Effector memory CD8-positive, alpha-beta T cell (primary cell): ENCODE measurements at places on chromosomes 2 and 18.

DNA sequence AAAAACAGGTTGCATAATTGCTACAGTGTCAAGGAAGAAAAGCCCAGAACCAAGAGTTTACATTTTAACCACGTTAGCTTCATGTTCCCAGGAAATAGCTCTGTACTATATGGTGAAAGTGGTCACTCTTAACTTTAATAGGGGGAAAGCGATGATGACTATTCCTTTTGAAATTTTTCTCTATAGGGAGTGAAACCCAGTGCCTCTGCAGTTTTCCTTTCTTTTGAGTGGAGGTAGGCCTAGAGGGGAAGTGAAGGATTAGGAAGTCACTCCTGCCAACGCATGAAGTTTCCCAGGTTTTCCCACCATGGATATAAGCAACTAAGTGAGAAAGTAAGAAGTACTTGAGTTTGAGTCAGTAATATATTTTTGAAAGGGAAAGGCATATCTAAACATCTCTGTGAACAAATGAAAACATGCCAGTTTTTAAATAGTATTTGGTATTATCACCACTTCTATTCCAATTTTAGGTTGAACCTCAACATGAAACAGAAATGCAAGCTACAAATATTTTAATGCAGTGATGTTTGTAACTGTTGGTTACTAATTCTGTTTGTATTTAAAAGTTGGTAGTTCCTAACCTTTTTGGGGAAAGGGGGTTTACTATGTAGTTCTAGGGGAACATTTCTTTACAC is 91.9 kb downstream of the VRK2 start:
- DNase-seq, result no peak

- no peak for DNase-seq
Measured at GRCh38 chr2:3241971-3242746, 135.5 kb downstream of the EIPR1 start.

DNA sequence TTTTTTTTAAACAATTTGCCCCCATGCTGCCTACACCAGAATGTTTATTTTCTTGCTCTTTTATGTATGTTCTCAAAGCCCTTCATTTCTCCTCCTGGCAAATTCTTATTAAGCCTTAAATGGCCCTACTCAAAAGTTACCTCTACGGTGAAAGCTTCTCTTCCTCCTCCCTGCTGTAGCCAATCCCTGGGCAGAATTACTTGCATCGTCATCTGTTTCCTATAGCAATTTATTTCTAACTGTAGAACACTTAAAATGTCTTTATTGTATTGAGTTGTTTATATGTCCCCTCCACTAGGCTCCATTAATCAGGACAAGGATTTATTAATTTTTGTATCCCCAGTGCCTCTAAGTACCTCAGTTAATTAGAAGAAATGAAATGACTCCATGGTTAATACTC is 2.5 kb upstream of the RAD51AP2 start:
- DNase-seq, result no peak

DNA sequence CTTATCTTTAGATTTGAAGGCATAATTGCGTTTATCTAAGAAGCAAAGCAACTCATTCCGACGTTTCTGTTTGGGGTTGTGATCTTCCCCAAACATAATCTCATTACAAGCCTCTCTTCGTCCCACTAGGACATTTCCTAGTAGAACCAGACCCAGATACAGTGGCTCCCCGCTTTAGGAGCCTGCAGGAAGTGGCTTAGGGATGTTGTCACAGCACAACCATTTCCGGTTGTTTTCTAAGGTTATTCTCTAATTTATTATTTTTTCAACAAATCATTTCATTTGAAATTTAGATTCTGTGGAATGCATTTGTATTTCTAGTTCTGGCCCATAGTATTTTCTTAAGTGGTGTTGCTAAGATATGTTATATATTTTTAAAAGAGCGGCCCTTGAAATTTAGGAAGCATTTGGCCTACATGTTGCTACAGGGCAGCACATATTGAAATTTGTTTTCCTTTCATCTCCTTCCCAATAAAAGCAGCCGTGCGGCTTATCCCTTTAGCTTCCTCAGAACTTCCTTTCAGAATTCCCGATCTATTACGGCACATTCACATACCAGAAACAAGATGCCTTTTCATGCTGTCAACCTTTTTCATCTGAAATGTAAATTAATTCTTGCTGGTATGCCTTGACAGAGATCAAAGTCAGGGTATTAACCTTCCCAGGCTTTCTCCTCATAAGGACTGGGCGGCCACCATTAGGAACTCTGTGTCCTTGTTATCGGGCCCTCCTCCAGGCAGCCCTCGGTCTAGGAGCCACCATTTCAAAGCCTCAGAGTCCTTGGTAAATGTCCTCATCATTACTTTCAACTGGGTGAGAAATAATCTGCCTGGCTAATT is 210.9 kb upstream of the SP5 start:
- no peak for DNase-seq

DNA sequence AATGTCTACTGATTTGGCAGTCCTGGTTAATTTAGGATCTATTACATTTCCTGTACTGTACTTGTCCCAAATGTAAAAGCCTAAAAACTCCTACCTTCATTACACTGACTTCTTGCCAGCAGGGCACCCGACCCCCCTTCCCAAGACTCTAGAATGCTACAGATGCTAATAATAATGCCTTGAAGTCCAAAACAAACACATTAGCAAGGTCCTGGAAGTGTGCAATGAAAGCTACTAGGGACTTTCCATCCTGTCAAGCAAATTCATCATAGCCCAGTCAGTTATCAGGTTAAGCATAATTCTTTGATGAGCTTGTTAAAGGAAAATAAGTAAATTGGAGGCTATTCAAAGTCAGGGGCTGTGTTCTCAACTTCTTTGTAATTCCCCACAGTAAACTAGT is 115.3 kb upstream of the RBBP8 start:
- DNase-seq, result no peak

DNA sequence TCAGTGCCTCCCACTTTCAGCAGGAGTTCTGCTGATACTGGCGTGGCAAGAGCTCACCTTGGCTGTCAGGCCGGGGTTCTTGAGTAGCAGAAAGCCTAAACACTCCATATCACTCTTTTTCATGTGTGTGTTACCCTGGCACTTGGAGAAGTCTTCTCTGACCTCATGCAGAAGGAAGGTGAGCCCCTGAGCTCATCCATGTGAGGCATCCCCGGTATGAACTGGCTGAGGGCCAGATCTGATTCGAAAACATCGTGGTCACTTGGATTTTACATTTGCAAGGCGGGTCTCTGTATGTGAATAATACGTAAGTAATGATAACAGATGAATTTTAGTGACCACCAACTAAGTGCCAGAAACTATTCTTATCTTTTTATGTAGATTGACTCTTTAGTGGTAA is 93.6 kb downstream of the RAPGEF4 start:
- DNase-seq, result no peak

DNA sequence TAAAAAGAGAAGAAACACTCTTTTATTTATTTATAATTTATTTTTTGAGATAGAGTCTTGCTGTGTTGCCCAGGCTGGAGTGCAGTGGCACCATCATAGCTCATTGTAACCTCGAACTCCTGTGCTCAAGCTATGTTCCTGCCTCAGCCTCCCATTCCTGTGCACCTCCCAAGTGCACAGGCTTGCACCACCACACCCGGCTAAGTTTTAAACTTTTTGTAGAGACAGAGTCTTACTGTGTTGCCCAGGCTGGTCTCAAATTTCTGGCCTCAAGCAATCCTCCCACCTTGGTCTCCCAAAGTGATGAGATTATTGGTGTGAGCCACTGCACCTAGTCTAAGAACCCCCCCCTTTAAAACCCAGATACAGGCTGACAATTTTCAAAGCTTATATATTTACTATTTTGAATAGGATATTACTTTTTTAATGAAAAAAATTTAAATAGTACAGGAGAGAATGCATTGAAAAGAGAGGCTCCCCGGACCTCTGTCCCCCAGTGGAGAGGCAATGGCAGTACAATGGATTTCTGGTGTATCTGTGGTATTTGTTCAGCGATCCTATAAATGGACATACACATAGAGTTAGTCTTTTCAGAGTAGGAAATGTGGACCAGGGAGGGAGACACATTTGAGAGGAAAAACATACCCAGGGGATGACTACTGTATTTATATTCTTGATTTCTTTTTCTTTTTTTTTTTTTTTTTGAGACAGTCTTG is 48.1 kb upstream of the CNOT11 start:
- DNase-seq, result no peak

GRCh38 chr2:153072077-153072476 is 353.7 kb downstream of the ARL6IP6 start:
- no peak for DNase-seq
